ENCODE measurements at places on chromosomes 11 and 22.

DNA sequence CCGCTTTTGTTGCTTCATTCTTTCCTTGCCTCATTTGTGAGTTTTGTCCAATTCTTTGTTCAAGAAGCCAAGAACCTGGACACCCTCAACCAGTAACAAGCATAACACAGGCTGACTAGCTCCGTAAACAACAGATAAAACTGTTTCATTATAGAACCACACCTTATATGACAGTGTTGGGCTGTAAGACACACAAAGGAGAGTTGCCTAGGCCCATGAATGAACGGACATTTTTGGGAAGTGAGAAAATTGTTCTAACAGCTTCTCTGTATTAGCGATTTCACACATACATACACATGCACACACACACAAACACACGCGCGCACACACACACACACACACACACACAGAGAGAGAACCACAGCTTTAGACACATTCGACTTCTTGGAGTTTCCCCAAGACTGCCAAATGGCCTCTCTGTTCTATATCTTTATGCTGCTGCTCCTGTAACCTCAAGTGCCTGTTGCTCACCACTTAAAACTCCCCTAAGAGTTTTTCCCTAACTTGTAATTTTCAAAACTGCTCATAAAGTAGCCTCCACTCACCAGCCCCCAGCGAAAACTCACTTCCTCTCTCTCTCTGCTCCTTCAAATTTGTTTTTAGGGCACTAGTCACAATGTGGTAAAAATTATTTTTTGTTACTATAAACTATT lies 35.9 kb downstream of the CTSC start:
- DNase-seq, result no peak

- DNase-seq, result no peak
Observed at GRCh38 chr11:24866743-24867142, 369.9 kb downstream of the LUZP2 start.

DNA sequence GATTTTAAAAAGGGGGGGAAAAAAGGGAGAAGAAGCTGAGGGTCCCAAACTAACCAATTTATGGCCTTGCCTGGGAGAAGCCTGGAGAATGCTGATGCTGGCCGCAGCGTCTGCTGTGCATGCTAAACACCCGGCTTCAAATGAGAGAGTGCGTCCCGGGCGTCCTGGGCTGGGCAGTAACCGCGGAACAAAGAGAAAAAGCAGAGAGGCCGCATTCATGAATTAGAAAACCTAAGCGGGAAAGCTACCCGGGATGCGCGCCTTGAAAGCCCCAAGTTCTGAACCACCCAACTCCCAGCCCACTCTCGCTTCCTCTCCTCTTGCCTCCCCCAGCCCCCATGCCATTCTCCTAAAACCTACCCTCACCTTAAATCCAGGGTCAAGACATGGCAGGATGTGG lies 6.5 kb downstream of the MN1 start:
- no peak for DNase-seq

DNA sequence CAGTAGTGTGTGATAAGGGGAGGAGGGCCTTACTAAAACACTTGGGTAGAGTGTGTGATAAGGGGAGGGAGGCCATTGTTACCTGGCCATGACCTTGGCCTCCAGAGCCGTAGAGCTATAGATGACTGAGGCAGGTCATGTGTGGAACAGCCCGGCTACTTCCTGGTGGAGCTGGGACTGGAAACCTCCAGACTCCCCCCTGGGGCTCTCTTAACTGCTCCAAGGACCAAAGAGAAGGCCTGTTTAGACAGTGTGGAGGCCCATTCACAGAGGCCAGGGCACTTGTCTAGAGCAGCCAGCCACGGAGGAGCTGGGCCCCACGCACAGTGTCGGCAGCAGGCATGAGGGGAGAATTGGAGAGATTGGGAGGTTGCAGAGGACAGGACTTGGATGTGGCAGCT lies 12.5 kb upstream of the MICALL1 start:
- DNase-seq, result no peak

DNA sequence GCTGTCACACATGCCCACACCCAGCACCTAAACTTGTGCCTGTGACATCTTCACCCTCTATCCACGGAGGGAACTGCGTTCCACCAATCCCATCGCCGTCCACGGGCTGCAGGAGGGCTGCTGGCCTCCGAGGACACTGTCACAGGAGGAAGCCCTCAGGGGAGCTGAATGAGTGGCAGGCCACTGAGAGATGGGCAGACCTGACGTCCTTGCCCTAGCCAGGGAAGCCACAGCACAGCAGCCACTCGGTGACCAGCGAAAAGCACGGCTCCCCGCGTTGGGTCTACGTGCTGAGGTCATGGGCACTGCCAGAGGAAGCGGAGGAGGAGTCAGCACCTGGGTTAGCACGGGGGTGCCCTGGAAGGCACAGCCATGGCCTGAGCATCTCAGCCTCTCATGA lies 50.5 kb downstream of the IGSF9B start:
- DNase-seq, result no peak

- no peak for DNase-seq
Observed at GRCh38 chr22:17164392-17165024, 5.4 kb upstream of the HDHD5 start.

- no peak for DNase-seq
Observed at GRCh38 chr11:73379189-73379880, 3.1 kb downstream of the RELT start.

- no peak for DNase-seq
Observed at GRCh38 chr11:128285321-128285720, 302.0 kb downstream of the ETS1 start.
